ENCODE measurements at places on chromosomes 1 and 21.

DNA sequence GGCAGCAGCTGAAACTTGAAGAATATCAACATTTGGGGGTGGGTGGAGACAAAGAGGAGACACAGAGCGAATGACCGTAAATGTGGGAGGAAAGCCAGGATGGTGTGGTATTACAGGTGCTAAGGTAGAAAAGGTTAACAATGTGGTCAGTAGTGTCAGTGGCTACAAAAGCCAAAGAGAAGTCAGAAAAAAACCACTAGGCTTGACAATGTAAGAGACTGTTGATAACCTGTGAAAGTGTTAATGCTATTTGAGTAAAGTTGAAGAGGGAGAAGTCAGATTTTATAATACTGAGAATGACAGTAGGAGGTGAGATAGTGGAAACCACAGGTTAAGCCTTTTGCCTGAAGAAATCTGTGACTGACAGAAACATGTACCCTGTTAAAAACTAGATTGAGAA lies 120.8 kb downstream of the CLEC20A start:
- DNase-seq = no peak

- DNase-seq = no peak
These were observed 13.6 kb upstream of the GPX7 start for GRCh38 chr1:52588535-52588934.

DNA sequence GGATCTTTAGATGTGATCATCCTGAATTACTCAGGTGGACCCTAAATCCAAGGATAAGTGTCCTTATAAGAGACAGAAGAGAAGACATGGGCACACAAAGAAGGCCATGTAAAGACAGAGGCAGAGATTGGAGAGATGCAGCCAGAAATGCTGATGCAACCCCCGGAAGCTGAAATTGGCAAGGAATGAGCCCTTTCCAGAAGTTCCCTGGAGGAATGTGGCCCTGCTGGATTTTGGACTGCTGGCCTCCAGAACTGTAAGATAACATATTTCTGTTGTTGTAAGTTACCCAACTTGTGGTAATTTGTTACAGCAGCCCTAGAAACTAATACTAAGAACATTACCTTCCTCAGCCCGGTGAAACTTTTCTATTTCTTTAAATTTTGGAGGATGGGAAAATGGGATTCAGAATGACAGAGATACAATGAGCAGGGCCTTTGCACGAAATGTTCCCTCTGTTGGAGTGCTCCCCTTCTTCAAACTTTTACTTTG lies 11.2 kb upstream of the PLPP3 start:
- DNase-seq = no peak

- peak; percentile 25 for DNase-seq
These were observed 41.3 kb upstream of the EIF4G3 start for GRCh38 chr1:21217812-21218596.

DNA sequence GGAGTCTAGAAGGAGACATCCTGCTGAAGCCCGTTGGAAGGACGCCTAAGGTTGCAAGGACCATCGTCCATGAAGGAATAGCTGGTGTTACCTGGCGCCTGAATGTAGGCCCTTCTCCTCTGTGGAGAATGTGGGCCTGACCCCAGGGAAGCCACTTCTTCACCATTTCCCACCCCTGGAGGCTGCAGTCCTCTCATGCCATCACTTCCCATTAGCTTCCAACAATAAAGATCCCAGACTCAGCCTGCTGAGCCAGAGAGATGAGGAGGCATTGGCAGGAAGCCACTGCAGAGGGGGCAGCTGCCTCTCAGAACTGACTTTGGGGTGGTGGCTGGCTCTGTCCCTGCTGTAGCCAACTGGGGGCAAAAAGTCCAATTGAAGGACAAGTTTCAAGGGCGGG lies 21.3 kb upstream of the KCNE2 start:
- DNase-seq = peak; percentile 88

DNA sequence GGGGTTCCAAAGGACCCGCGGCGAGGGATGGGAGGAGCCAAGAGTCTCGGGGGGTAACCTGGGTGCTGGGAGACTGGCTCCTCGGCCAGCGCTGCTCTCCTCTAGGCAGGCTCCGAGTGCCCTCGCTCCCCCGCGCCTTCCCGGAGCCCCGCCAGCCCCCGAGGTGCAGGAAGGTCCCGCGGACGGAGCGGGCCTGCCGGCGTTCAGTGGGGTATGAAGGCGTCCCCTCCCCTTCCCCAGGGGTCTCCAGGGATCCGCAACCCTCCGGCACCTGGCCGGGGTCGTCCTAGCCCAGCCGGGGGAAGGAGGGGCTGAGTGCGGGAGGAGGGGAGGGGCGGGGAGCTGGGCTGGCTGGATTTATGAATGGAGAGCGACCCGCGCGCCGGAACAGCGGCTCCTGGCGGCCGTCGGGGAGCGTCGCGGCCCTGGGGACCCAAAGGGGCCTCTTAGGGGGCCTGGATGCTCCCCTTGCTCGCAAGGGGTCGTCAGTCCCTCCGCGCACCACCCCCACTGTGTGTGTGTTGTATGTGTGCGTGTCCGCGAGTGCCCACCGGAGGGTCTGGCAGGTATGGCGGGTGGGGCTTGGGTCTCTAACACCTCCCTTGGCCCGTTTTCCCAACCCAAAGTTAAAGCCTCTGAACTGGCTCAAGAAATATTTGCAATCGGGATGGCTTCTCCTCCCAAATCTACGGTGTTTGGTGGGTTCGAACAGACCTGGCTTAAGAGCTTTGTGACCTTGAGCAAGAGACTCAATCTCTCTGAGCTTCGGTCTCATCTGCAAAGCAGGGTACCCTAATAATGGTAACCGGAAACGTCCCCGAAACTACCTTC lies 642 bp downstream of the HCRTR1 start:
- peak; percentile 90 for DNase-seq
